B cell (primary cell): ENCODE measurements at places on chromosomes 7 and 10. TPM values are rescaled to one million over a fixed set of nuclear protein-coding genes. Genes with fewer than 3 reads are reported as not detected.

Gene DNA2
- total RNA-seq, result 5.6 and 6.5 TPM in 2 replicates

Gene CRYGN
- total RNA-seq, result not detected in 2 replicates

DNA sequence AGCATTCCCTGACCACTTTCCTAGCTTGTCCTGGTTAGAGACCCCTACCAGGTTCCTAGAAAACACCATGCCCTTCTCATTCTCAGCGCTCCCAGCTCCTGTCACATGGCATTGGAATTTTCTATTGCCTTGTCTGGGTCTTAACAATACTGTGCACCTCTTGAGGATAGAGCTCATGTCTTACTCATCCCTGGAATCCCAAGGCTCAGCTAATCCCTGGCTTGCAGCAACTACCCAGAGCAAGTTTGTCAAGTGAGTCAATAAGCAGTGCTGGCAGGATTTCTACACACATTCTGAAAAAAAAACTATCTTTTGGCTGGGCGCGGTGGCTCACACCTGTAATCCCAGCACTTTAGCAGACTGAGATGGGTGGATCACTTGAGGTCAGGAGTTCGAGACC lies 11.7 kb upstream of the PRDX3 start:
- DNase-seq, result no peak

DNA sequence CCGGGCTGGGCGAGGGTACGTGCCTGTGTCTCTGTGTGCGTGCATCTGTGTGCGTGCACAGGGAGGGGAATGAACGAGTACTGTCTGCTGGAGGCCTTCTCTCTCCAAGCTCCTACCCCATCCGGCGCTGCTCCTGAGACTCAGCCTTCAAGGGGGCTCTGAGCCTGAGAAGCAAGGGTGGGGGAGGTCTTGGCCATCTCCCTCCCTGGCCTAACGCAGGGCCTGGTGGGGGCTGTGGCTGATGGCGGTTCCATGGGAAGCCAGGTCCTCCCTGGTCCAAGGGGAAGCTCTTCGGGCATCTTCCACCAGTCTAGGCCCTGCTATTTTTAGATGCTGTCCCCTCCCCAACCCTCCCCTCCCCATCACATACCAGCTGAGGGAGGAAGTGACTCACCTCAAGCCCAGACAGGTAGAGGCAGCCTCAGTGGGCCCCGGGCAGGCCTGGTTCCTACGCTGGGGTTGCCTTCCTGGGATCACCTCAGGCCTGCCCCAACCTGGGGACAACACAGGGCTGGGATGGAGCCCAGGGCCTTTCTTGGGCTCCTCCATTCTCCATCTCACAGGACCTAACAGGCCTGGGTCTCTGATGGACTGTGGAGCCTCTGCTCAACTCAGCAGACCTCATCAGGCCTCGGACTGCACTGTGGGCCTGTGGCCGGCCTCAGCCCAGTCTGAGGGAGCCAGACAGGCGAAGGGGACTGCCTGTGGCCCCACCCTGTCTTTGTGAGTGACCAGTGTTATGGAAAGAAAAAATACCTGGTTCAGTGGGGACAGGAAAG lies 32.2 kb downstream of the DNAJB12 start:
- peak; percentile 30 for DNase-seq

Gene FAM237B
- total RNA-seq, result not detected in 2 replicates

GRCh38 chr10:109978481-109978880 lies 29.3 kb upstream of the ADD3 start:
- DNase-seq, result peak; percentile 68

DNA sequence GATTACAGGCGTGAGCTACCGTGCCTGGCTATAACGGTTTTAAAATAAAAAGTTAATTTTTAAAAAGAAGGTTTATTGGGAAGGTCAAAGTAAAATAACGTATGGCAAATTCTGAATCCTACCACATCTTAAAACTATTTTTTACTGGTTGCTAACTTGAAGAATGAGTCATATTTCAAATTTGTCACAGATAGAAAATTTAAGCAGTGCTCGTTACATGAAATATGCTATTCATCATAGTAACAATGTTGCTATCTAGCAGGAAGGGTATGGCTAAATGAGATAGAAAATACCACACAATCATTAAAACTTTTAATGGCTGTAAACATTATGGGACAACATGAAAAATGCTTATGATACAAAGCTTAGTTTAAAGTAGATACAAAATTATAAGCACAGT lies 500.5 kb downstream of the PHTF2 start:
- DNase-seq, result no peak

Gene MOGAT3
- total RNA-seq, result not detected in 2 replicates

GRCh38 chr7:78071491-78072200 lies 273.1 kb downstream of the PHTF2 start:
- no peak for DNase-seq

Gene POMZP3
- 13.3 and 18.9 TPM in 2 replicates for total RNA-seq

DNA sequence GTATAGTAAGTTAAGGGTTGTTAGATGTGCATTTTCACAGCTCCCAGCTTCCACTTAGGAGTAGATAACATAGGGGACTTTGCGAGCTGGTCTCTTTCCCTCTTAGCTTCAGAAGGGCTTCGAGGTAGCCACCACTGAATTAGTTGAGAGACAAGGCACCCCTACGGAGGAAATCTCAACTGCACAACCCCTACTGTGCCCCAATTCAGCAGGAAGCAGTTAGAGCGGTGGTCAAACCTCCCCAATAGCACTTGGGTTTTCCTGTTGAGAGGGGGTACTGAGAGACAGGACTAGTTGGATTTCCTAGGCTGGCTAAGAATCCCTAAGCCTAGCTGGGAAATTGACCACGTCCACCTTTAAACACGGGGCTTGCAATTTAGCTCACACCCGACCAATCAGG lies 1.1 kb upstream of the HERPUD2 start:
- peak; percentile 14 for DNase-seq

DNA sequence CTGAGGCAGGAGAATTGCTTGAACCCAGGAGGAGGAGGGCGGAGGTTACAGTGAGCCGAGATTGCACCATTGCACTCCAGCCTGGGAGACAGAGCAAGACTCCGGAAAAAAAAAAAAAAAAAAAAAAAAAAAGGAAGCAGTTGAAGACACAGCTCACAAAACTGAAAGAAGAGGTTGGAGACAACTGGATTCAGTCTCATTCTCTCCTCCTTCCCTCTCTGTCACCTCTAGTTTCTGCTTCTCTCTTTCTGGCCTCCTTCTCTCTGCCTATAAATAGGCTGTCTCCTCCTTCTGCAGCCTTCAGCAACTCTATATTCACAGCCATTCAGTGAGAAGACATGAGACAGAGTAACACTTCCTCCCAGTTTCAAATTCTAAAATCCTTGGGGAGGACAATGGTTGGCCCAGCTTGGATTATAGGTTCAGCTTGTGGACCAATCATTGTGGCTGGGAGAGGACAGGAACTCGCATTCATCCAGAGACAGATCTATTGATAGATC lies 125.6 kb upstream of the HABP2 start:
- no peak for DNase-seq

GRCh38 chr7:55086413-55087201 lies 67.8 kb downstream of the EGFR start:
- DNase-seq, result peak; percentile 52

GRCh38 chr10:132957131-132957530 lies 14.8 kb upstream of the CFAP46 start:
- DNase-seq, result no peak

Gene ADRA2A
- total RNA-seq, result not detected in 2 replicates

Gene C7orf33
- total RNA-seq, result not detected in 2 replicates

GRCh38 chr10:8992009-8992408 lies 937.5 kb downstream of the GATA3 start:
- no peak for DNase-seq

- no peak for DNase-seq
Observed at GRCh38 chr7:101171442-101171837, 6.1 kb upstream of the VGF start.

Gene CCDC146
- total RNA-seq, result 8.5 and 10.2 TPM in 2 replicates

DNA sequence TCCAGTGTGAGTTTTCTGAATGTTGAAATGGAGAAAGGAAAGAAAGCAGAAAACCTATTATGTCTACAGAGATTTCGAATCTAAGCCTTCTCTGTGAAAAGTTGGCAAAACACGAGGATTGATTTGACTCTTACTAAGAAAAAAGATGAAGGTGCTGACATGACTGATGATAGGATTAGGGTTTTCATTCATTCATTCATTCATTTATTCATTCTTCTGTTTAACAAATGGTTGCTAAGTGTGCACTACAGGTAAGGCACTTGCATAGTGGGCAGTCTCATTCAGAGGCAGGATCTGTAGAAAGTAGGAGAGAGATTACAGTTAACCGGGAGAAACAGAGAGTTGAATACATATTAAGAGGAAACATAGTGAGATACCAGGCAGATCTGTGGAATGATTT lies 137.1 kb downstream of the ZNF365 start:
- DNase-seq, result no peak

DNA sequence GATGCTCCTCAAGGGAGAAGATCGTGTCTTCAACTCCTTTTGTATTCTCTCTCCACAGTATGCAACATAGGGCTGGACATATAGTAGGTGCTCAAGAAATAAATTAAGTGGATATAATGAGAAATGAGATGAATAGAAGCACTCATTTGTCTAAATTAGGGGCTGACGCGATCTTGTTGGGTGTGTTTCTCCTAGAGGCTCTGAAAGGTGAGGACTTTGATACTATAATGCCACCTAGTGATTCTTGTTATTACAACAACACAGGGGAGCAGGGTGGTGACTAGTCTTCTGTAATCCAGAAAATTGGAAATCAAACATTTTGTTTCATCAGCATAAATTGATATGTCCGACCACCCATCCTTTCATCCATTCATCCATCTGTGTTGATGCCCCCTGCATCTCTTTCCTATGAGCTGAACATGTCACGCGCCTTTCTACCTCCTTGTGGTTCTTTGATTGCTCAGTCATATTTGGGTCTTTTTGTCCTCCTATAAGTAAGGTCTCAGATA lies 3.5 kb upstream of the CFAP58 start:
- peak; percentile 83 for DNase-seq
